ENCODE measurements at places on chromosomes 1 and 21.

DNA sequence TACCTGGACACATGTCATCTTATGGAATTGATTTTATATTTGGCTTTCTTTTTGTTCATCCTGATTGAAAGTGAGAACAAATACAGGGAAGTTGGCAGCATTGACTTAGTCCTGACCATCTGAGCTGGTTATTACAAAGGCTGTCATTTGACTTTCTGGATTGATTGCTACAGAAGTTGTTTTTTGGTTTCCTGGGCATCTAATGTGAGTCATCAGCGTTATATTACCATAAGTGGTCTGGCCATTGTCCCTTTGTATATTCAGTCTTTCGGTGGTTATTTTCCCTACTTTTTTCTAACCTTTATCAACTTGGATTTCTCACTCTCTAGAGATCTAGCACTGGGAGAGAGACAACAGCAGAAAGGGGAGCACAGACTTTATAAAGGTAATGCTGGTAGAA, 1646.5 kb downstream of the MRPL39 start:
- no peak for DNase-seq

DNA sequence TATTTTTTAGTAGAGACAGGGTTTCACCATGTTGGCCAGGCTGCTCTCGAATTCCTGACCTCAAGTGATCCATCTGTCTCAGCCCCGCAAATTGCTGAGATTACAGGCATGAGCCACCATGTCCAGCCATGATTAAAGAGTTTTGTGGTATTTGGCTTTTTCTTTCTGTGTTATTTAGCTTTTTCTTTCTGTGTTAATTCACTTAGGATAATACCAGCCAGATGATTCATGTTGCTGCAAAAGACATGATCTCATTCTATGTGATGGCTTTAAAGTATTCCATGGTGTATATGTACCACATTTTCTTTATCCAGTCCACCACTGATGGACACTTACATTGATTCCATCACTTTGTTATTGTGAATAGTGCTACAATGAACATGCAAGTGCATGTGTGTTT, 1135.2 kb downstream of the AMY1C start:
- no peak for DNase-seq

GRCh38 chr1:202163281-202164270, 3.2 kb upstream of the PTPN7 start:
- DNase-seq = no peak

- no peak for DNase-seq
Observed at GRCh38 chr1:171898941-171899340, 57.6 kb downstream of the DNM3 start.

DNA sequence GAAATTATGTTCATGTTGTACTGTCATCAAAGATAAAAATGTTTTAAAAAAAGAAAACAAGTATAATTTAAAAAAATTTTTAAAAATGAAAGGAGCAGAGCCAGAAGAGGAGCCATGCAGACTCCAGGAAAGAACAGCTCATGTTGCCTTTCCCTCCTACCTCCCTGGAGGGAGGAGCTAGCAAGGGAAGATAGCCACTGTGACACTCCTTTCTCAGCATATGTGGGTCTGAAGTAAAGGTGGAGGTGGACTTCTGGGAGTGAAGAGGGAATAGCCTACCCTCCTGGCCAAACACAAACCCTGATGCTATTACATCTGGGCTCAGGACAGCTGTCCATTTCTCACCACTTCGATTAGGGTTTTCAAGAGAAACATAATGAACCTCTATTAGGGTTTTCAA, 54.2 kb downstream of the SLC2A1 start:
- DNase-seq = no peak

DNA sequence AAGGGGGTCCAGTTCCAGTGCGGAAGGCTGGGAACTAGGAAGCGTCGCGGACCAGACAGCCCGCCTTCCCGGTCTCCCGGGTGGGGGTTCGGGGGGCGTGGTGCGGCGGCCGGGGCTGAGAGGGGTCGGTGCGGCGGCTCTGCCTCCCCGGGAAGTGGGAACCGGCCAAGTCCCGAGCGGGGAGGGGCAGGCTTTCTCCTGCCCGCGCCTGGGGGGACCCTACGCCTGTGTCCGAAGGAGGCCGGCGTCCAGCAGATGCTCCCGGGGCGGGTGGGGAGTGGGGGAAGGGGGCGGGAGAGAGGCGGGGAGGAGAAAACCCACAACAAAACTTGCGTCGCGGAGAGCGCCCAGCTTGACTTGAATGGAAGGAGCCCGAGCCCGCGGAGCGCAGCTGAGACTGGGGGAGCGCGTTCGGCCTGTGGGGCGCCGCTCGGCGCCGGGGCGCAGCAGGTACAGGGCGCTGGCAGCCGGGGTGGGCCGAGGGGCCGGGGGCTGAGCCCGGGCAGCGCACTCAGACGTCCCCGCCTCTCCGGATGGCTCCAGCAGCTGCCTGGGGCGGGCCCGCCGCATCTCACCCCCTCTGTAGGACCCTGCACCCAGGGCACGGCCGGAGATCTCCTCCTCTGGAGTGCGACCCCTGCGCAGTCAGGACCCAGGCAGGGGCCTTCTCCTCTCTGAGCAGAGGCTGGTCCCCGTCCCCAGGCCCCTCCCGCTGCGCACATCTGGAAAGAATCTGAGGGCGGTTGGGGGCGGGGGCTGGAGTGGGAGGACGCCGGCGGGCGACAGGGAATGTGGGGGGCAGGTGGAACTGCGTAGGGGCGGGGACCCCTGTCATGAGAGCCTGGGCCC, at the start of gene PODN:
Gene PODN (plus strand): TSS at position 355 of the 849 bp plus-strand sequence. CDS start 7,643 bp downstream, outside the sequence.
- DNase-seq = no peak

DNA sequence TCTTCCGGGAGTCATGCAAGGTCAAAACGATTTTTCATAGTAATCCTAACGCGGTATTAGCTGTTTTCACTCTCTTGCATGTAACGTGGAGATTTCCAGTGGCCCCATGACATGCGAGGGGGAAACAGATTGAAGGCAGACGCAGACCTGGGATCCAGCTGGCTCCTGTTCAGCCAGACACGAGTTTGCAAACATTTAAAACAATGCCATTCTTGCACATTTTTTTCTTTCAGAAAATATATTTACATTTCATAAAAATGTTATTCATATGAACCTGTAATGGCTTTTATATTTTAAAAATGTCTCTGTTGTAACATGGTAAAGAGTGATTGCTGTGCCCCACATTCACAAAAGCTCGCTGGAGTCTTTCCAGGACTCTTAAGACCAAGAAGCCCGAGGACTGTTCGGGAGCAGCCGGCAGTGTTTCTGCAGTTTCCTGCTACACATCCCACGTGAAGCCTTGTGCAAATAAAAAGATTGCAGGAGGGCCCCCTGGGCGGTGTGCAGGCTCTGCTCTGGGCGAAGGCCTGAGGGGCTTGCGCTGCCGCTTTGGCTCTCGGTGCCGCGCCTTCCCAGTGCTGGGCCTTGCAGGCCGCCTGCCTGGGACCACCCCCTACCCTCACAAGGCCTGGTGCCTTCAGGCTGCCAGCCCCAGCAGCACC, 184.9 kb downstream of the DYRK1A start:
- no peak for DNase-seq

DNA sequence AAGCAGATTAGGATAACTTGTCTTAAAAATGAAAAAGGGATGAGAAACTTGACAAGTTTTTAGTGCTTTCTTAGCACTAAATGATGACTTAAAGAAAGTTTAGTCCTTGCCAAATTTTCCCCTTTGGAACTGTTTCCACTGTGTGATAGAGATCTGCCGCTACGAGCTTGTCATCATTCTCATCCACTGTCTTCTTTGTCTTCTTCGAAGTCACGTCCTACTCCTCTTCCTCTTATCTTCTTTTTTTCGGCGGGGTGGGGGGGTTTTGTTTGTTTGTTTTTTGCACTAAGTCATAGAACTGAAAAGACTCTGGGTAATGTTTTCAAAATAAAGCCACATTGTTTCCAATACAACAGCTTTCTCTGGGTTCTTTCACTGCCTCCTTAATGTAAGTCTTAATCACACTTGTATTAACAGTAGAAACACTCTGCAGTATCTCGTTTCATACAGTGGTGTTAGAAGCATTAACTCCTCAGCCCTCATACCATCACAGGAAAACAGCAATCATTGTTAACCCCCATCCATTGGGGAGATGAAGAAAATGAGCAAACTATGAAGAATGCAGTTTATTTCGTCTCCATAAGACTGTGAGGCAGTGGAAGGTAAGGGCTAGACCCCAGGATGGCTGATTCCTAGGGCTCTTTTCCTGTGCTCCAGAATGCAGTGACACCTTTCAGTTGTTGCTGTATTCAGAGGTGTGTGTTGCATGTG, 81.8 kb downstream of the OLFML2B start:
- no peak for DNase-seq

DNA sequence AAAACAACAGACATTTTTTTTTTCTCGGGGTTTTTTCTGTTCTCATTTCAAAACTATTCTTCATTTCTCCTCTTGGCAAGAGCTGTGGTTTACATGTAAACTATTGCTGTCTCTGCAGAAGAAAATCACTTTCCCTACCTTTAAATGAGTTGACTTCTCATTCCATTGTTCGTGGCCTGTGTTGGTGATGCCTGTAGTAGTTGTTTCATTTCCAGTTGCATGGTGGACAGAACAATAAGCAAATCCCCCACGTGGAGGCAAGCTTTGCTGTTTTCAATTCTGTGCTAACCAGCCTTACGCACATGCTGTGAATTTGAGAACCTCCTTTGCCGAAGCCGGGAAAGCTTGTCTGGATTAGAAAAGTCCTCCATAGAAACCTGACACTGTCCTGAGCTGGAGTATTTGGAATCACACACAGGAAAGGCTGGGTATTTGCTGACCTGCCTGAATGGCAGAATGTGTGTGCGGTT, 26.2 kb upstream of the MAP3K7CL start:
- no peak for DNase-seq

DNA sequence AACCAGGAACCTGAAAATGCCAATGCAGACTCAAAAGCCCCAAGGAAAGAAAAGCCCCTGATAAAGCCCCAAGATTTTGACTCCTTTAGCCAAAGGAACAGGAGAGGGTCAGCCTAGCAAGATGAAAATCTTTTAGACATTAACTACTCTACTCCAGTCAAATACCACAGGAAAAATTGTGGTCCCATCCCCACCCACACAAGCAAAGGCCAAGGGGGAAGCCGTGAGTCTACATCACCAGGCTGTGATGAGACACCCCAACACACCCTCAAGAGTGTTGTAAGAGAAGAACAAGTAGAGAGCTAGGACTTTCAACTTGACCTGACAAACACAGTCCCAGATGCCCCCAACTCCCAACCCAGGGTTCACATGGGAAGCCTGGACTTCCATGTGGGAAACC, 192.8 kb upstream of the NR5A2 start:
- no peak for DNase-seq

DNA sequence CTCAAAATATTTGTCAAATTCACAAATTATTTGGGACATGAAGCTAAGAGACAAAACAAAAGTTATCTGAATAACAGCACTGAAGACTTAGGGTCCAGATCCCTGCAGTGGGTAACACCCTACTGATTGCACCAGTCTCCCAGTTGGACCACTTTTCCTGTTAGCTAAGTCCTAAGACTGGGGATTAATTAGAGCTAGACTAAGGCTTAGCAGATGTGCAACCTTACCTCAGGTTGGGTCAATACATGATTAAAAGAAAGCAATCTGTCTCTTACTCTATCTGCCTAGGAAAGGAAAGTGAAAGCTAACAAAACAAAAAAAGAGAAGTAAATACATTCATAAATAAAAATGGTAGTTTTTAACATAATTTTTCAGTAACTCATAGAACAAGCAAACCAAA, 737.2 kb upstream of the CHRM3 start:
- DNase-seq = no peak

- no peak for DNase-seq
Observed at GRCh38 chr1:151147132-151147503, 687 bp upstream of the SEMA6C start.

GRCh38 chr1:32926562-32926961, 25.4 kb upstream of the TMEM54 start:
- DNase-seq = no peak

GRCh38 chr21:40719615-40720014, 127.3 kb downstream of the DSCAM start:
- no peak for DNase-seq

DNA sequence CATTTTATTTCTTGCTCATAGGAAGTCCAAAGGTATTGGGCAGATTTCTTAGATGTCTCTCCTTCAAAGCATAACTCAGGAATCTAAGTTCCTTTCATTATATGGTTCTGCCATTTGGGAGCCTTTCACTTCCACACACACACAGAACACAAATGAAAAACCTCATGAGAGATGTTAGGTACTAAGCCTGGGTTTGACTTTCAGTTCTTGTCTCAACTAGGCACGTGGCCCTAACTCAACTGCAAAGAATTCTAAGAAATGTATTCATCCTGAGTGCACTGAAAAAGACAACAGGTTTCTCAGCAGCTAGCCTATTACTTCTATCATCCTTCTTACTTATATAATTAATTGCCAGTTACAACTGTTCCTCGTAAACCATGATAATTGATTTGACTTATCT, 190.0 kb upstream of the SAMSN1 start:
- no peak for DNase-seq

- DNase-seq = no peak
Observed at GRCh38 chr1:99456536-99456935, 189.4 kb upstream of the PALMD start.

GRCh38 chr1:91900562-91900961, 14.6 kb upstream of the TGFBR3 start:
- DNase-seq = no peak

- DNase-seq = no peak
Observed at GRCh38 chr1:66274634-66275033, 259.3 kb upstream of the SGIP1 start.

DNA sequence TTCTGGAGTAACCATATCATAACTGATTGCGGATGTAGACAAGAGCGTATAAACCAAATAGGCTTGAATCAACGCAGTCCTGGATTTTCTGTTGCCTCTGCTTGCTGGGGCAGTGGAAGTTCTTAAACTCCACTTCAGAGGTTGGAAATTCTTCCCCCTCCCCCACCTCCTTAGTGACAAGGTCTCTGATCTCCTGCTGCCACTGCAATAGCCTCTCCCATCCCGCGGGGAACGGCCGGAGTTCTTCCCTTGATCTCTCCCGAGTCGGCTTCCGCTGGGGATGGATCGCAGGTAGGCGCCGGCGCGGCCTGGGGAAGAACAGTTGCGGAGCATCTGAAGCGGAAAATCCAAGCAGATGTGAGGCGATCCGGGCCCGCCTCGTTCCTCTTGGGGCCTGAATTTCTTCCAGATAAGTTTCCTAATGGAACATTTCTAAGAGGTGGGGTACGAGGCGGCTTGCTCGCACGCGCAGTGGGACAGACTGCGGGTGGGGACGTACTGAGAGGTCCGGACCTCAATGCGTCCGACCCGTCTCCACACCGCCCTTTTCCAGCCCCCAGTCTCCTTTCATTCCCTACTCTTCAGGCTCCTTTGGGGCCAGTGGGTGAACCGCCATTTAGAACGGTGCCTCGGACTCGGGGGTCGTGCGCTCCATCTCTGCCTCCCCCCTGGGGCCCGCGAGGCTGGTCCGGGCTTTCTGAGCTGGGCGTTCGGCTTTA, 3.1 kb upstream of the SIM2 start:
- DNase-seq = no peak

GRCh38 chr1:246032031-246032551, 475.0 kb downstream of the SMYD3 start:
- no peak for DNase-seq

DNA sequence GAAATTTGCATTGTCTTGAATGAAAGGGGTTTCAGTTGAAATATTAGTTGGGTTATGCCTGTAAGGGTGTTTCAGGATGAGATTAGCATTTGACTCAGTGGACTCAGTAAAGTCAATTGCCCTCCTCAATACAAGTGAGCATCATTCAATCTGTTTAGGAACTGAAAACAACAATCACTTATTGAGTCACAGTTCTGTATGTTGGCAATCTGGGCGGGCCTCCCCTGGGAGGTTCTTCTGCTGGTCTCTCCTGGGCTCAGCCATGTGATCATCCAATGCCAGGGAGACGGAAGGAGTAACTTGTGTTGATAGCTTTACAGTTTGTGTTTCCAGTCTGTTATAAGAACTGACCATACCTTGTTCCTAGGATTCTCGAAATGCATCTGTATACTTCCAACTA, 262.9 kb upstream of the RUNX1 start:
- DNase-seq = no peak
